D721Med (cell line): ENCODE measurements at places on chromosomes 16 and 17.

DNA sequence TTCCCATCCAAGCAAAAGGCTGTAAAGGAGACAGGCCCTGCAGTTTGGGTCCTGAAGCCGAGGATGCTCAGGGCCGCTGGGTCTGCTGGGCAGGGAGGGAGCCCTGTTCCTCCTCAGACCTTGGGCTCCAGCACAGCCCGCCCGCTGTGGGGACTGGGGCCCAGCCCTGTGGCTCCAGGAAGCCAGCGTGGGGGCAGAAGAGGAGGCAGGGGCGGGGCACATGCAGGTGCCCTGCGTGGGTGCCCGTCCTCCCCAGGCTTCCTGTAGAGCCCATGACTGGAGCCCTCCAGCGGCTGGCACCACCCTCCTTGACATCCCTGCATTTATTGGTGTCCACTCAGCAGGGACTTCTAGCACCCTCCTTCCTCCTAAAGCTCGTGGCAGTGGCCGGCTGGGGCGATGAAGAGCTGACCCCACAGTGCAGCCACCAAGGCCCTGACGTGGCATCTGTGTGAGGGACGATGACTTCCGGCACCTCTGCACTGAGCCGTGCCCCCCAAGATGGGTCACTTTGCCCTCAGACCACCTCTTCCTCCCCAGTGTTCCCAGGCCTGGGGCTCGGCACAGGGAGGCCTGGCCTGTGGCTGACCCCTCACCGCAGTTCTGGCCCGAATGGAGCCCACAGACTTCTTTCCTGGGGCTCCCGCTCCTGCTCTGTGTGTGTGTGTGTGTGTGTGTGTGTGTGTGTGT is 9.9 kb downstream of the PRSS27 start:
- DNase-seq, result no peak

DNA sequence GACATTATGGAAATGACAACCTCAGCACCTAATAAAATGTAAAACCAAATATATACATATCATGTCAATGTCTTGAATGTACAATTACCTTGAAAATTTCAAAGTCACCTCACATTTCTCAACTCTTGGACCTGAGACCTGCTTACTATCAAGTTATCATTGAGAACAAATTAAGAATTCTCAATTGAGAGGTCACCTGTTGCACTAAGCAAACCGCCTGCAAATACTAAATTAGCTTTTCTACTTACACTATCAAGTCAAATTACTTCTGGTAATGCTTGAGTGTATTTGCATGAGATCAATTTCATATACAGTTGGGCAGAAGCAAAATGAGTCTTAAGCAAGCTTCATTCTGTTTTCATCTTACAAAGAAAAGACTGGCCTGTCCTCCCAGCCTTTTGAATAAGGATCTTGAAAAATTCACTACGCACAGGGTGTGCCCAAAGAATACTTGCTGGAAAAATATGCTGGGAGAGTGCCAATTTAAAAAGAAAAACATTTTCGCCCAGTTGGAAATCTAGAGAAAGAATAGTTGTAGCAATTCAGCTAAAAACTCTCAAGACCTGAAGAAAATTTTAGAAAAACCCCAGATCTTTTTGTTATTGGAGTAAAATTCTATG is 35.7 kb downstream of the KANSL1 start:
- DNase-seq, result no peak

- DNase-seq, result no peak
These were observed 14.4 kb upstream of the ALOX12 start for GRCh38 chr17:6981426-6981825.

GRCh38 chr16:89602273-89602951 is 11.0 kb upstream of the DPEP1 start:
- DNase-seq, result no peak

DNA sequence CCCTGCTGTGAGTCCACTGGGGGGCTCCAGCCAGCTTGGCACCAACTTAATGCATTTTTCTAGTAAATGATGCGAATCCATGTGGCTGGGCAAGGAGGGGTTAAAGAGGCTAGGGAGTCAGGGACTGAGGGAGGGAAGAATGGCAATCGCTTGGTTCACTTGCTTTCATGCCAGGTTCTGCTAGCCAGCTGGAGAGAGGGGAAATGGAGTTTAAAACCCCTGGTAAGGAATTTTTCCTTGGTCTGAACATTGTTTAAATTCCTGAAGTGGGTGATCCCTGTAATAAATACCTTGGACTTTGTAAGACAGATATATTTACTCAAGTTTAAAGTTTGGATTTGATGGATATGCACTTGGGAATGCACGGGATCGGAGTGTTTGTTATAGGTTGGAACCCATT is 22.8 kb downstream of the ANKFN1 start:
- DNase-seq, result no peak

DNA sequence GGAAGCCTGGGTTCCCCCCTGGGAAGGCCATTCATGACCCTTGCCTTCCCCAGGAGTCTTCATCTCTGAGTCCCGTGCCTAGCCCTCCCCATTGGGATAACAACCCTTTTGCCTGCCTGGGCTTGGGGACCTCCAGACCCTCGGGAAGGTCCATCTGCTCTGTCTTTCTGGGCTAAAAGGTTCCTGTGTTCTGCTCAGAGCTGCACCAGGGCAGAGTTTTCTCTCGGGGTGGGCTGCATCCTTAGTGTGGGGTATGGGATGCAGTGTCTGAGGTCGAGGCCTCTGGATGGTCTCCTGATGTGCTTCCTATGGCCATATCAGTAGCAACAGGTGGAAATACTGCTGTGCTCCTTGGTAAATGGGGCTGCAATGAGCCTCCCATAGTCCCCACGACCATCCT is 22.9 kb upstream of the PLLP start:
- DNase-seq, result no peak

GRCh38 chr17:5719976-5720375 is 135.7 kb upstream of the NLRP1 start:
- DNase-seq, result no peak

GRCh38 chr16:72532906-72533410 is 361.0 kb upstream of the PMFBP1 start:
- DNase-seq, result no peak
